Bronchial epithelial cell (primary cell): ENCODE measurements at places on chromosomes 5 and 9.

DNA sequence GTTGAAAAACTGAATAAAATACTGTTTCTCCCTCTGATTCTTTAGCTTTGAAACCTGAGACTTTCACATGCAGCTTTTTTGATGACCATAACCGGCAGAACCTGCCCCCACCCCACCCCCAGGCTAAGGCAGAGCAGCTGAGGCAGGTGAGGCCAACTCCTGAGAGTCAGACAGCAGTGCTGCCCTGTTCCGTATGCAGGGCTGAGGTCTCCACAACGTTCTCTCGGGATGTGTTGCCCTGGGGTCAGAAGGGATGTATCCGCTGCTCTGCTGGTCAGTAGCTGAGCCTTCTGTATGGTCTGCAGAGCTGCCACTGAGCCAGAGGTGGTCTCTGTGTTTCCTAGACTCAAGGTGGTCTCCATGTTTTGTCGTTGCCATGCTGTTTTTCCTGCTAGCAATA, 190.5 kb downstream of the AOPEP start:
- DNase-seq = peak; percentile 69

DNA sequence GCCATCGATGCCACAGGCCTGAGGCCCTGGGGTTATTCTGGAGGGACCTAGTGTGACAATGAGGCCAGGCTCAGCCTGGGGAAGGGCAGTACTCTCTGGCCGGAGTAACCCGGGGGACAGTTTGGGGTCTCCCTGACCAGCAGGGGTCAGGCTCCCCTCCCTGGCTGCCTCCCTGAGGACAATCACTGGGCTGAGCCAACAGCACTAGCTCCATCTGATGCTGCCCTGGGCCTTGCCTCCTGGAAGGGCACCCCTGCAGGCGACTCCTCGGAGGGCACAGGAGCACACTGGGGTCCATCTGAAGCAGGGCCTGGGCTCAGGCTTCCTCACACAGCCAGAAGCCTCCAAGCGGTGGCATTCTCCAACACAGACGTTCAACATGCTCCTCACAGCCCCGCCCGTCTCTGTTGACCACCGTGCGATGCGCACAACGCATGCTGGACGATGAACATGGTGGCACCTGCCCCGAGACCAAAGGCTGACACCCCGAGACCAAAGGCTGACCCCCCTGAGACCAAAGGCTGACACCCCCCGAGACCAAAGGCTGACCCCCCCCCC, 68.3 kb downstream of the ADAMTS2 start:
- no peak for DNase-seq

DNA sequence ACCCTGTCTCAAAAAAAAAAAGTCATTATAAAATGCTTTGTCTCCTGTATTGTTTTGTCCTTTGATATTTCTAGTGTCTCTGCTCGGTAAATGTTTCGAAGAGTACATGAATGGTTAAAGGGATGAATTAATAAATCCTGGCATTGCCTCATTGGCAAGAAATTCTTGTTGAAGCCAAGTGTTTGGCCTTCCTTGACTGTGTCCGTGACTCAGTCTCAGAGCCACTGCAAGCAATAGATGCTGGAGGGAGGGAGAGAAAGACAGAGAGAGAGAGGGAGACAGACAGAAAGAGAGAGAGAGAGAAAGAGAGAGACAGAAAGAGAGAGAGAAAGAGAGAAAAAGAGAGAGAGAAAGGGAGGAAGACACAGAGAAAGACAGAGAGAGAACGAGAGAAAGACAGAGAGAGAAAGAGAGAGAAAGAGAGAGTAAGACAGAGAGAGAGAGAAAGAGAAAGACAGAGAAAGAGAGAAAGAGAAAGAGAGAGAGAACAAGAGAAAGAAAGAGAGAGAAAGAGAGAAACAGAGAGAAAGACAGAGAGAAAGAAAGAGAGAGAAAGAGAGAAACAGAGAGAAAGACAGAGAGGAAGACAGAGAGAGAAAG, 72.5 kb upstream of the RXRA start:
- DNase-seq = no peak

- DNase-seq = no peak
Observed at GRCh38 chr9:123871781-123872180, 58.1 kb downstream of the DENND1A start.

DNA sequence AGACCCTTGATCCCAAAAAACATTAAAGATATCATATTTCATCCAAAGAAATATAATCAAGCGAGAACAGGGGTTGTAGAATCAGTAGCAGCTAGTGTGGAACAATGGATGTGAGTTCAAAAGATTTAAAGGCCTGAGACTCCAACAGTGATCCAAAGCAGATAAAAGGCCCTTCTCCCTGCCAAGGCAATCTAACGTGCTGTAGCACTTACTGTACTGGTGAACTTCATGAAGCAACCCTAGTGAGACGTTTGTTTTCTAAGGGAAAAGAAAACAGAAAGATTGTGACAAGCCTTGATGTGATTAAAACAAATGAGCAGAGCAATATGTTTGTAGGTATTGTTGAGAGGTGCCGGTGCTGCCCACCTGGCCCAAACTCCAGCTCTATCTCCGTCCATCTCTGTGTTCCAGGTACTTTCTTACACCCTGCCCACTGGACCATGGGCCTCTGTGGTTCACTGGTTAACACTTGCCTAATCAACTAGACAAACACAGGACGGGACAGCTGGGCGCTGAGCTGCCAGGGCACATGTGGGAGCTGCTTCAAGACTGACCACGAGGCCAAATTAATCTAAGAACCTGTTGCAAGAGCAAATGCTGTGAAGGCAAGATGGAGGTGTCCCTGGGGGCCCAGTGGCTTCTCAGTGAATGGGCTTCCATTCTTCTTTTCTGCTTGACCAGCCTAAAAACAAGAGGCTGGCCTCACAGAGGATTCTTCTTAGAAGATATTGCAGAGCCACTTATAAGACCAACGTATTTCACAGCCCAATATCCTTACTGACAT, 265.5 kb downstream of the CWC27 start:
- DNase-seq = no peak
